Mesenteric fat pad (tissue), 1 donor: ENCODE measurements at places on chromosomes 1 and 21. TPM values are rescaled to one million over a fixed set of nuclear protein-coding genes. Genes with fewer than 3 reads are reported as not detected.

DNA sequence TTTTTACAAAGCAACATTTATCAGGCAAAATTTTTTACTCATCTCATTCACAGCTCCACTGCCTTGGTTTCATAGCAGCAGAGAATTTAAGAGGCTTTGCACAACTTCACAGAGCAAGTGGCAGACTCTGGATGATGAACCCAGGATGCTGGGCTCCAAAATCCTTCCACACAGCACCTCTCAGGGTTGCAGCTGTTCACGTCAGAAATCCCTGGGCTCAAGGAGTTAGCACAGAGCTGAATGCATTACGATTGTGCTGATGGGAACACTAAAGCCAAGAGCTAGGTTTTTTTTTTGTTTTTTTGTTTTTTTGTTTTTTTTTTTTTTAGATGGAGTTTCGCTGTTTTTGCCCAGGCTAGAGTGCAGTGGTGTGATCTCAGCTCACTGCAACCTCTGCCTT lies 2.4 kb upstream of the HTR6 start:
- no peak for DNase-seq

DNA sequence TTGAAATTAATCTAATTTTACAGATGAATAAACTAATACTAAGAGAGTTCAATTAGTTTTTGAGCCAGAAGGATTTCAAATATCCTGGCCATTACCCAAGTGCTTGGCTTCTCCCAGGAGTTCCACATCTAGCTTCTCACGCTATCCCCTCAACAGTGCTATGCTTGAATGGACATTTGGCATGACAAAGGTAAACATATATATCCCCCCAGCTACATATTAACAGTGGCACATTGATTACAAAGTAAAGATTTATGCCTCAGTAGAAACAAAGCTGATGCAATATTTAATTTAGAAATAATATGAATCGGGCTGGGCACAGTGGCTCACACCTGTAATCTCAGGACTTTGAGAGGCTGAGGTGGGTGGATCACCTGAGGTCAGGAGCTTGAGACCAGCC lies 434.6 kb upstream of the PRMT6 start:
- no peak for DNase-seq

PRDM15 gene
- 8.0 TPM for total RNA-seq

PTAFR gene
- total RNA-seq, result 22.8 TPM

PFKFB2 gene
- 11.1 TPM for total RNA-seq

LCE2B gene
- not detected for total RNA-seq

DNA sequence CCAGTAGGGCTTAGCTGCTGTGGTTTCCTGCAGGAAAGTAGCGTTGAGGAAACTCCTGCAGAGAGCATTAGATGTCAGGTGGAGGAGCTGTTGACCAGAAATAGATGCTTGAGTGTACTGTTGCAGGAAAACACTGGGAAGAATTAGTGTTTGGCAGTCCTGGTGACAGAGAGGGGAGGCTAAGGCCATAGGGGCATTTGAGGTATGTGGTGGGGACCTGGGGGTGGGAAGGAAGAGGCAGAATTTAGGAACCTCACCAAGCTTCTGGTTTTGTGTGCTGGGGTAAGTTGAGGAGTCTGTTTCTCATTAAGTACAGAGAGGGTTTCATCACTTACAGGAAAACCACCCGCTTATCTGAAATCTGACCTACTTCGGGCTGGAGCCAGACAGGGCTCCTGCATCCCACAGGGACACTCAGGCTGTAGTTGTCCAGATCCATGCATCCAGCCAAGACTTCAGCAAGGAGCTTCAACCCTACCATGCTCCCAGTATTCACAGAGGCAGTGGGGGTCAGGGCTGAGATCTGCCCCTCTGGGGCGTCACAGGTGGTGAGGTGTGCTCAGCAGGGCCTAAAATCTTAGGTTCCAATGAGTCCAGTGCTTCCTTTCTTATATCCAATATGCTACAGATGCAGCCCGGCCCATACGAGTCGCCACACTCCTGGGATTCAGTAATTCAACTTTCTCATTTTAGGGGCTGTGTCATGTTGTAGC lies 15.1 kb downstream of the SH2D2A start:
- peak; percentile 45 for DNase-seq

SMYD2 gene
- 34.4 TPM for total RNA-seq

GRCh38 chr1:204451352-204452124 lies 39.9 kb upstream of the PPP1R15B start:
- no peak for DNase-seq

DNA sequence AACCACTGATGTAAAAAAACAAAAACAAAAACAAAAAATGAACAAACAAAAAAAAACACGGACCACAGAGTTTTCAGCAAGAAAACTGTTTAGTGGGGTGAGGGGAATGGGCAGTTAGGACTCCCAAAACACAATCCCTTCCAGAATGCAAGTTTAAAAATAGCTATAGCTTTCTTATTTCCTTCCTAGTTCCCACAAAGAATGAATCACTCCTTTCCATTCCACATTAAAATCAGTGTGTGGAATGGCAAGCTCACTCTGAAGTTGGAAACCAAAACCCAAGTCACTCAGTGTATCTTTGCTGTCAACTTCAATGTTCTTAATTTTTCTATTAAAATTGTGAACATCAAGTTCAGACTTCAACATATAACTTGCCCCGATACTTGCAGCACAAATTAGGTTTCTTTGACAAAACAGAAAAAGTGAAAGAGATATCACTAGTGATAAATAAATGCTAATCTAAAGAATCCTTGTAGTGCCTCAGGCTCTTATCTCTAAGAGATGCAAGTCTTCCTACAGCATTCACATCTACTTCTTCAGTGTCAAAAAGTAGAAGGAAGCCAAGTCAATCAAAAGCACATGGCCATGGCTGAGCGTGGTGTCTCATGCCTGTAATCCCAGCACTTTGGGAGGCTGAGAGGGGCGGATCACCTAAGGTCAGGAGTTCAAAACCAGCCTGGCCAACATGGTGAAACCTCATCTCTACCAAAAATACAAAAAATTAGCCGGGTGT lies 45.5 kb downstream of the TOR3A start:
- no peak for DNase-seq

LDLRAP1 gene
- 27.6 TPM for total RNA-seq

DNA sequence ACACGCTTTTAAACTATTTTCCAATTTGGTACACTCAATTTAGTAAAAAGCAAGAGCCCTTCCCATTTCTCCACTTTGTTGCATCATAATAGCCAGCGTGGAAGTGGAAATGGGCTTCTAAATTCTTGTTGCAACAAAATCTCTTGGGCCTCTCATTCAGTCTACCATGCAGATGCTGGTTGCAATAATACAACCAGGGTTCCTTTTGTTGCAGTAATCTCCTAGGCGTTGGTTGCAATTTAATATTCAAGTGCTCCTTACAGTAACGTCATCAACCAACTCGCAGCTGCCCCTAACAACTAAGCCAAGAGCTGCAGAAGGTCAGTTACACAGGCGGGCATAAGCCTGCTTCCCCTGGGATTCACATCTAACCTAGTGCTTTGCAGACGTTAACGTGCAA lies 2.7 kb upstream of the HDGF start:
- DNase-seq, result peak; percentile 68

GRCh38 chr1:8818325-8818775 lies 910 bp upstream of the RERE start:
- DNase-seq, result no peak

UTS2 gene
- not detected for total RNA-seq

BTG2 gene
- 178 TPM for total RNA-seq

DNA sequence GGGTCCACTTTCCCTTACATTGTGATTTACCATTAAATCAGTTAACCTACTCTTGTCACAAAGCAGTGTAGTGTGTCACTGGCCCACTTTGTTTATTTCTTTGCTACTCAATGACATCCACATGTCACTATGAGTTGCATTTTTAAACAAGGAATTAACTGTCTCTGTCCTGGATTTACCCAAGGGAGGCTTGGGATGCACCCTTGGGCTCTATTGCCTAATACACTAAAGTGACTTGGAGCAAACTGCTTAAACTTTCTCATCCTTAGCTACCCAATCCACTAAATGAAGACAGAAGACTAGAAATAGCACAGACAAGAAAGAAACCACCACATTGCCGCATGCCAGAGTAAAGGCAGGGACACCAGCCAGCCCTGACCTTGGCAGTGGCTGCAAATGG lies 136.2 kb upstream of the TIAM1 start:
- no peak for DNase-seq

- DNase-seq, result no peak
Observed at GRCh38 chr1:94236013-94236491, 1.3 kb downstream of the ARHGAP29 start.

CNIH3 gene
- 3.0 TPM for total RNA-seq

DNA sequence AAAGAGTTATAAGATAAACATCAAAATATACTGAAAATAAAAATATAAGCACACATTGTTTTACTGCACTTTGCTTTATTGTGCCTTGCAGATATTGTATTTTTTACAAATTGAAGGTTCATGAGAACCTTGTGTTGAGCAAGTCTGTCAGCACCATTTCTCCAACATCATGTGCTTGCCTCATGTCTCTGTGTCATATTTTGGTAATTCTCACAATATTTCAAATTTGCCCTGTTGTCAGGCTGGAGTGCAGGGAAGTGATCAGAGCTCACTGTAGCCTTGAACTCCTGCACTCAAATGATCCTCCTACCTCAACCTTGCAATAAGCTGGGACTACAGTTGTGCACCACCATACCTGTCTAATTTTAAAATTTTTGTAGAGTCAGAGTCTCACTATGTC lies 21.3 kb upstream of the CNIH3 start:
- no peak for DNase-seq

- DNase-seq, result no peak
Observed at GRCh38 chr1:185439727-185440415, 122.8 kb upstream of the IVNS1ABP start.

GRCh38 chr1:235739124-235739523 lies 89.5 kb upstream of the GNG4 start:
- no peak for DNase-seq

DNA sequence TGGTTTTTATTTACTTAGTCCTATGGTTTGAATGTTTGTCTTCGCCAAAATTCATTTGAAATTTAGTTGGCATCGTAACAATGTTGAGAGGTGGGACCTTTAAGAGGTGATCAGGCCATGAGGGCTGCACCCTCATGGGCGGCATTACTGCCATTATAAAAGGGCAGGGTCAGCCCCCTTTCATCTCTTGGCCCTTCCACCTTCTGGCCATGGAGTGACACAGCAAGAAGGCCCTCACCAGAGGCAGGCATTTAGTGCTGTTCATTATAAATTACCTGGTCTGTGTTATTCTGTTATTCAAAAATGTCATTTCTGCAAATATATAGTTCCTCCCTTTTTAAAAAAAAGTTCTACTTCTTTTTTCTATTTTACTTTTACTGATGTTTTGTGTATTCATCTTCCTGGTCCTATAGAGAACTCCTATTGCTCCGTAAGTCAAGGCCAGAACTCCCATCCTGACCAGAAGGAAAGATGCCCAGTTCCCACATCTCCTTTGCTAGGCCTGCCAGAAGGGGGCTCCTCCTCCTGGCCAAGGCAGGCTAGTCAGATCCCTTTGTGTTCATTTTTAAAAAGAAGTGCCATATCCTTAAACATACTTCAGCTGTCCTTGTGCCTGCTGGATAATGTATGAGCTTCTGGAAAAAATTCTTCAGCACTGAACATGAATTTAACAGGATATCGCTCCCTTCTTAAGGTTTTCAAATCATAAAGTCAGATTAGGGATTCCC lies 10.0 kb upstream of the LBR start:
- DNase-seq, result no peak

- DNase-seq, result no peak
Observed at GRCh38 chr1:221913351-221913892, 171.5 kb upstream of the DUSP10 start.

- no peak for DNase-seq
Observed at GRCh38 chr1:193519922-193520321, 333.5 kb upstream of the B3GALT2 start.

LCE3D gene
- total RNA-seq, result not detected

- no peak for DNase-seq
Observed at GRCh38 chr1:158163000-158163947, 17.4 kb upstream of the CD1D start.

DNA sequence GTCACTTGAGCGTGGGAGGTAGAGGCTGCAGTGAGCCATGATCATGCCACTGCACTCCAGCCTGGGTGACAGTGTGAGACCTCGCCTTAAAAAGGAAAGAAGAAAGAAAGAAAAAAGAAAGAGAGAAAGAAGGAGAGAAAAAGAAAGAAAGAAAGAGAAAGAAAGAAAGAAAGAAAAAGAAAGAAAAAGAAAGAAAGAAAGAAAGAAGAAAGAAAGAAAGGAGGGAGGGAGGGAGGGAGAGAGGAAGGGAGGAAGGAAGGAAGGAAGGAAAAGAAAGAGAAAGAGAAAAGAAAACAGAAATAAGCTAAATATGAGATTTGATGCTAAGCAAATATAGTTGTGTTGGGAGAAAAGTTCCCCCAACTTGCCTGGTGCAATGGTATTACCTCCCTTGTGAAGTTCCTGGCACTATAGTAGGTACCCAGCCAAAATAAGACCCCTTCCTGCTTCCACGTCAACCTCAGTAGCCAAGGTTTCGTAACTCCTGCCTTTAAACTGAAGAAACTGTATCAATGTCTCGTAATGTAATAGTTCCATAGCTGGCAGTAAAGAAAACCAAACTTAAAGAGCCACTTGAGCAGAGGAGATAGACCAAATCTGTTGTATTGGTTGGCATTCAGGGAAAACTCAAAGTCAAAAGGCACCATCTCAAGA lies 88.1 kb upstream of the HNRNPU start:
- no peak for DNase-seq

- no peak for DNase-seq
Observed at GRCh38 chr1:106868828-106869227, 187.6 kb upstream of the PRMT6 start.

DNA sequence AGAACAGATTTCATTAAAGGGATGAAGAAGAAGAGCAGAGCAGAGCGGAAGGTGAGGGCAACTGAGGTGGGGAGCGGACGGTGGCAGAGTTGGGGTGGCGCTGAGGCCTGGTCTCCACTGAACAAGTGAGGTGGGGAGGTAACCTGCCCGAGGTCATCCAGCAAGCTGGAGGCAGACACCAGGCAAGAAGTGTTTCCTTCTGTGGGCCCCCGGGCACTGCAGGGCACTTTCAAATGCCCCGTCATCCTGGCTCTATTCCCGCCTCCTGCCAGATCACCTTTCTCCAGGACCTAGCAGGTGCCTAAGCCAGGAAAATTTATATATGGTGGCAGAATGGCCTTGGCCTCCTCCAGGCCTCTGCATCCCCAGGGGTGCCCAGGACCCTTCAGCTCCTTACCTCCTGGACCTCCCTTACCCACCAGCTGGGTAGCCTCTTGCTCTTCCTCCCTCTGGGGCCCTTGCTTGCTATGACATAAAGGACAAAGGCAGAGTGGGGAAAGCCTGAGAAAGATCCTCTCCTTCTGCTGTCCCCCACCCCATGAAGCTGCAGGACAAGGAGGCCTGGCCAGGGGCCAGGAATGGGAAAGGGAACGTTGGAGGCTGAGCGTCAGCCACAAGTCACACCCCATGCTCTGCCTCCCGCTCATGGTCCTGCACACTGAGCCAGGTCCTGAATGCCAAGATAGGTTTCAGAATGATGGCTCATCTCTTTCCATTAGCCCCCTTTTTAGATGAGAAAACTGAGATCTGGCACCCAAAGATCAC lies 29.0 kb downstream of the VWA5B1 start:
- DNase-seq, result no peak

- DNase-seq, result no peak
Observed at GRCh38 chr1:150003801-150004200, 6.7 kb downstream of the OTUD7B start.
